H7 (cell line): ENCODE measurements at places on chromosomes 12 and 14.

DNA sequence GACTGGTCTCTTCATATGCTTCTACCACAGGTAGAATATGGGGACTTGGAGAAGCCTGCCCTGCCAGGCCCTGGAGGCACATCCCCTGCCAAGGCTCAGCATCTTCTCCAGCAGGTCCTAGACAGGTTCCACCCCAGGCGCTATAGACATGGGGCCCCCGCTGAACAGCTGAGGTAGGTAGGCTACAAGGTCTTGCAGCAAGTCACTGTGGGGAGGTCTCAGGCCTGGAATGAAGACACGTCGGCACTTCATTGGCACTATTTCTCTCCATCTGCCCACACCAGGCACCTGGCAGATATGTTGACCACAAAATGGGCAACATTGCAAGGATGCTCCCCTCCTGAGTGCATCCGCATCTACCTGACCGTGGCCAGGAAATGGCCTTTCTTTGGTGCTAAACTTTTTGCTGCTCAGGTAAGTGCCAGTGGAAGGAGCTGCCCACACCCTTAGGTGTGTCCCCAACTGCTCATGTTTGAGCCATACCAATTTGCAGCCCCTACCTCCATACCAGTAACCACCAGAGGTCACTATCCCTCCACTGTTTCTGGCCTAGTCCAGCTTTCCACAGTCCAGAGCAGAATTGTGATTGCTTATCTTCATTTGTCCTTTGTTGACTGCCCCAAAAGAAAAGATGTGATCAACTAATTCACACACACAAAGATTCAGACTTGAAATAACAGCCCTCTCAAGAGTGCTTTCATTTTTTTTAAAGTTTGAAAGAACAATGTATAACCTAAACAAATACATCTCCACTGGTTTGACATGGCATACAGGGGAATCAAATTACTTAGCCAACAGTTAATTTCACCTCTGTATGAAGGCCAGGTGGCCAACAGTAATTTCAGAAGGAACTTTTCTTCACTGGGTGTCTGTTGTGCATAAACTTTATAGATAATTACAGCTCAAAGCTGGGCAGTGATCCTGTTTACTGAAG lies 16.1 kb downstream of the PIGH start:
- peak; percentile 83 for DNase-seq

DNA sequence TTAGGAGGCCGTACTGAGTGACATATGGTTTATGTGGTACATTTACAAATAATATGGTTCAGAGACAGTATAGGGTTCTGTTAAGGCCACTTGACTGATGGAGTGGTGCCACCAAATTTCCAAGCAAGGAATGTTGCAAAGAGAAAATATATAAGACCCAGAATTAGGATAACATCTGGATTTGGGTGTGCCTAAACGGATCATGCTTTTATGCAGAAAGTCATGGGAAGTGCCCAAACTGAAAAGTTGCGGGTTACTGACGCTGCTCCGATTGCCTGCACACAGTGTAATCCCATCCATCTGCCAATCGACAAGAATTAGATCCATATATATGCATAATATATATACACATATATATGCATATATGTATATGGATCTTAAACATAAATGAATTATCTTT lies 138.4 kb upstream of the DCN start:
- DNase-seq, result no peak

GRCh38 chr12:4388032-4388431 lies 8.5 kb upstream of the FGF23 start:
- DNase-seq, result no peak

GRCh38 chr12:19129486-19130223 lies at the start of gene PLEKHA5:
TSS of gene PLEKHA5 (plus strand) at chr12:19129733. CDS start at chr12:19129800, 67 bp downstream.
- DNase-seq, result peak; percentile 97
